ENCODE measurements at places on chromosomes 3 and 15.

DNA sequence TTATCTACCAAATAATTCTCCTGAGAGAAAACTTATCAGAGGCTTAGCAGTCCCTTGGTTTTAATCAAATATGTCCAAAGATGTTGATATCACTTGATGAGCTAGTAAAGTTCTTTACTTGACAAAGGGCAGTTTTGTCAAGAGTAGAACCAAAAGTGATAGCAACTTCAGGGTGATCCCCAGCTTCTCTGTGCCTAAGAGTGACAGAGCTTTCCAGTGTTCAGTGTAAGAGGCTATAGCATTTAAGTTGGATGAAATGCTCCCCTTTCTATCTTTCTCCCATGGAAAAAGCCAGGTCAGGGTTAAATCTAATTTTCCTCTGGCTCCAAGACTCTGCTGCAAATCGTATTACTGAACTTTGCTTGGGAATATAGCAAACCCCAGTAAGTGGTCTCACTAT is 120.8 kb downstream of the UNC13C start:
- DNase-seq, result no peak

- no peak for DNase-seq
Observed at GRCh38 chr3:76107935-76108570, 322.7 kb upstream of the ZNF717 start.

GRCh38 chr3:27923349-27924068 is 201.4 kb upstream of the EOMES start:
- DNase-seq, result no peak

- no peak for DNase-seq
Observed at GRCh38 chr3:8709801-8710507, 23.6 kb upstream of the CAV3 start.

DNA sequence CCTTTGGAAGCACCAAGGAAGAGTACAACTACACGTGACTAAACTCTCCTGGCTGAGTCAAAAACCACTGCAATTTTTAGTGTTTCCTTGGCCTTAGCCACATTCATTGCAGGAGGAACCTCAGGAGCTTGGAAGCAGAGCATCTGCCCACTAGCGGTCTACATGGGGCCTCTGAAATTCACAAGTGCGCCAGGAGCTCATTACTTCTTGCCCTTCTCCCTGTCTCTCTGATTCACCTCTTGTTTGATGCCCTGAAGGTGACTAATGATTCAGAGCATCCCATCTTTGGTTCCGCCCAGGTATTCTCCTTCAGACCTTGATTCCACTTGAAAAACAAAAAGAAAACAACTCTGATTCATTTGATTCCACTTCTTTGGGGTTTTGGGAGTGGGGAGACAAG is 201.1 kb upstream of the LPP start:
- DNase-seq, result no peak

DNA sequence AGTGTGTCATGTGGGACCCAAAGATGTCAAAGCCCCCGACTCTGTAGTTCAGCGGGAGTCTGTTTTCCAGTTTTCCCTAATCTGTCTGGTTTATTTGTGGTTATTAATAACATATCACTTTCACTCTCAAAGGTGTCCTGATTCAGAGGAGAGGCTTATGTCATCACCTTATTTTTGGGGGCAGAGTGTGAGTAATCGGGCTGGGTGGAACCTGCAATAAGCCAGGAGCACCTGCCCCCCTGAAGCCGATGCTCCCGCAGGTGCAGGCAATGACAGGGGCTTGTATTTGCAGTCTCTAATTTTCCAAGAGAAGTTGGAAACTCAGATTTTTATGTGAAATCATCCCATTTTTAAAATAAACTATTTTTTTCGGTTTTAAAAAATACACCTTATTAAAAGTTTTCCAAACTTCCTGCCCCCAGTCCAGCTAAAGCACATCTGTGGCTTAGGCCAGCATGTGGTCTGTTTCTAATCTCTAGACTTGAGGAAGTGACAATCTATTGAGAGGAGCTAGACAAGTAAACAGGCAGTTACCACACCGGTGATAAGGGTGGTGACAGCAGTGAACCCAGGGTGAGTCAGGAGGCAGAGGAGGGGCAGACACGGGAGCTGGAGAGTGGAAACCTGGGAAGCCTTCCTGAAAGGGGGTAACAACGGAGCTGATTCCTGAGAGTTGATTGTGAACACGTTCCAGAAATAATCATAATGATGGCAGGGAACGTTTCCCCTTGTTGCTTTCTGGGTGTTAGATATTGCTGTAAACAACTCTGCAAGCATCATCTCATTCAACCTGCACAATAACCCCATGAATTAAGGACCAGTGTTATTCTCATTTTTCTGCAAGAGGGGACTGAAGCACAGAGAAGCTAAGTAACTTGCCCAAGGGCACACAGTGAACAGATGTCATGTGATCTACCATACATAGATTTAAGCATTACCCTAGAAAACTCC is 37.2 kb downstream of the BHLHE40 start:
- DNase-seq, result no peak

DNA sequence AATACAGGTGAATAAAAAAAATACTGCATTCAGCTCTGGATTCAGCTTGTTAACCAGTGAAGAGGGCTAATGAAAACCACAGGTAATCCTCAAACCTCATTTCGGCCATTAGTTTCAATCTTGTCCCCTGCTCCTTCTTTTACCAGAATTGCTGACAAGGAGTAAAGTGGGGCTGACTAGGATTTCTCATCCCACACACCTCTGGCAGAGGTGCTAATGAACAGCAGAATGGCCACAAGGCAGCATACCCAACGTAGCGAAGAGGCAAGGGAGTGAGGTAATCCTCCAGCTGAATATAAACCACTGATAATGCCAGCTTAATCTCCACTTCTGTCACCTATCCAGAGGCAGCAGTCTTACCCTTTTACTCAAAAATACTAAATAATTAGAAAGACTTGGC is 248.8 kb upstream of the CDIN1 start:
- DNase-seq, result no peak

Data from omental fat pad (tissue), 4 donors.